ENCODE measurements at places on chromosomes 3 and 15.

DNA sequence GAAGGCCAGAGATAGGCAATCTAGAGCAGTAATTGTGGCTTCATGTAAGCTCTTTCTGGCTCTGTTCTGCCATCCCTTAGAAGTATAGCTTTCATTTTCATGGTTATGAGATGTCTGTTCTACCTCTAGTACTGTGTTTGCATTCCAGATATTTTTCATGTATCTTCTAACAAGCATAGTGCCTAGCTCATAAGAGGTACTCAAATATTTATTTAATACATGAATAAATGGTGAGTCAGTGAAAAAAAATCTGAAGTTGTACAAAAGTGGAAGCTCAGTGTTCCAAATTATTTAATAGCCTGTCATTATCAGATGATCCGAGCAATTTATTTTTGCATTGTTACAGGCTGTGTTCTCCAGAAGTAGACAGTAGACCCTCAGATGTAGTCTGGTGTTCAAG is 64.3 kb downstream of the OXSM start:
- peak; percentile 42 for DNase-seq

DNA sequence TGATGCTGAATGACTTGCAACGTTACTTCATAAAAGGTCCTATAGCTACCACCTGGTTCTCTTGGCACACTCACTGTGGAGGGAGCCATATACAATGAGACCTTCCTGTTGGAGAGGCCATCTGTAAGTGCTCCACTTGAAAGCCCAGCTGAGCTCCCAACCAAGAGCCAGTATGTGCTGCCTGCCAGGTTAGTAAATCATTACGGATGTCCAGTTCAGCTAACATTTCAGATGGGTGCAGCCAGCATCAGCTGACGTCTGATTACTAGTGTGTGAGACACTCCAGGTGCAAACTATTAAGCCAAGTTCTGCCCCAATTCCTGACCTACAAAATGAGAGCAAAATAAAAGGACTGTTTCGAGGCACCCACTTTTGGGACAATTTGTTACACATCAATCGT is 274.4 kb upstream of the ROBO2 start:
- no peak for DNase-seq

DNA sequence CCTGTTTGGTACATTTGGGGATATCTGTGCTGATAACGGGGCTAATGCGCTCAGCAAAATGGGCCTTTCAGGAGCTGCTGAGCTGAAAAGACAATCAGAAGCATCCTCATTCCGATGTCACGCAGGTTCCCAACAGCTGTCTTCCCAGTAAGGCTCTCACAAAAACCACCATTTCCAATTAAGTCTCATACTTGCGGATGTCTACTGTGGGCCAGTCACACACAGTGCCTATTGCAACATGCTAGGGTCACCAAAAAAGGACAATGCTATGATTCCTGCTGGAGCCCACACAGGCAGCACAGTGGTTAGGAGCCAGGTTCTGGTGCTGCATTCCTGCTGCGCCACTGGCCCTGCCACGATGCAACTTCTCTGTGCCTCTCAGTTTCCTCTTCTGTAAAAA is 16.4 kb upstream of the LDHAL6B start:
- DNase-seq, result no peak

- DNase-seq, result no peak
Observed at GRCh38 chr15:31438601-31439265, 112.1 kb downstream of the KLF13 start.

DNA sequence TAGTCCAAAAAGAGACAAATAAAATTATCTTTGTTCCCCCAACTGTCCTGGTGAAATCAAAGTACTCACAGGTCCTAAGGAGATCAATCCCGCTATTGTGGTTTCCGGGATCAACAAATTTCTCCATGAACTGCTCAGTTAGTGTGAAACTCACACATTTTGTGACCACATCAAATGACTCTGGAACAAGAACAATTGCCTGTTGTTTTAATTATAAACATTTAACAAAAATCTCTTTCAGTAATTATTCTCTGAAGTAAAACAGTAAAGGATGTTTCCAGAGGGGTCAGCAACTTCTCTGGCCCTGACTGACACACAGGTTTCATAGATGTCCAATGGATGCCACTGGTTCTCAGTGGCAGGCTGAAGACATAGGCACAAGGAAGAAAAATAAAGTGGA is 3.9 kb downstream of the CLDND1 start:
- no peak for DNase-seq

GRCh38 chr15:73237910-73238309 is 130.8 kb downstream of the HCN4 start:
- DNase-seq, result no peak

GRCh38 chr3:90055666-90056065 is 948.2 kb downstream of the EPHA3 start:
- no peak for DNase-seq

DNA sequence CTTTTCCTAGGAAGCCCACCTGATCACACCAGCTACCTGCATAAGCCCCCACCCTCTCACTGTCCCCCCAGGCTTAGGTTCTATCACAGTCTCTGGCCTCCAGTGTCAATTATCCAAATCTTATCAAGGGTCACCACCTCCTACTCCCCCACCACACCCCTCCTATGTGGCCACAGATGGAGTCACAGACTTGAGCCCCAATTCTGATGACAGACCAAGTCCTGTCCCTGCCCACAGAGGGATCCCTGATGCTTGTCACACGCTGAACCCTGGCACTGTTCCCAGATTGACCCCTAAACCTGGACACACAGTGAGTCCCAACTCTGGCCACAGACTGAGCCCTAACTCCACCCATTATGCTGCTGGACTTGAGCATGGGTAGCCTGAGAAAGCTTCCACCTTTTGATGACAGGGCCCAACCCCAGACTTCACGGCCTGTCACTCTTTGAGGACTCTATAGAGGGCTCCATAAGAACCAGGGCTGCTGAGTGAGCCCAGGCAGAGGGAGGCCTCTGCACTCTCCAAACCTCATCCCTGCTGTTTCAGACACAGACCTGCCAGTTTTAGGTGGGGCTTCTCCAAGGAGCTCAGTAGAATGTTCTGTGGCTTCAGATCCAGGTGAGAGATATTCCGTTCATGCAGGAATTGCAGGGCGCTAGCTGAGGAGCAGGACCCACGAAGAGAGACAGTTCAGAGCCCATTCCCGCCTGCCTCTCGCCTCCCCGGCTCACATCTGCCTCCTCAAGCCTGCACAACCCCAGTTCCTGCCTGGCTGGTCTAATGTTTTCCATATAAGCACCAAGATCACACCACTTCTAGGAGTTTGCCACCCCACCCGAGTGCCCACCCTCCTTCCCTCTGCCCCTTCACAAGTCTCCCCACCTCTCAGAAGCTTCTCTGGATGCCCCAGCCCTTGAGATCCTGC is 1.8 kb downstream of the ULK3 start:
- DNase-seq, result no peak

GRCh38 chr3:183182732-183183610 is 20.4 kb upstream of the LAMP3 start:
- no peak for DNase-seq

- no peak for DNase-seq
Observed at GRCh38 chr3:94544131-94544789, 481.4 kb downstream of the NSUN3 start.

DNA sequence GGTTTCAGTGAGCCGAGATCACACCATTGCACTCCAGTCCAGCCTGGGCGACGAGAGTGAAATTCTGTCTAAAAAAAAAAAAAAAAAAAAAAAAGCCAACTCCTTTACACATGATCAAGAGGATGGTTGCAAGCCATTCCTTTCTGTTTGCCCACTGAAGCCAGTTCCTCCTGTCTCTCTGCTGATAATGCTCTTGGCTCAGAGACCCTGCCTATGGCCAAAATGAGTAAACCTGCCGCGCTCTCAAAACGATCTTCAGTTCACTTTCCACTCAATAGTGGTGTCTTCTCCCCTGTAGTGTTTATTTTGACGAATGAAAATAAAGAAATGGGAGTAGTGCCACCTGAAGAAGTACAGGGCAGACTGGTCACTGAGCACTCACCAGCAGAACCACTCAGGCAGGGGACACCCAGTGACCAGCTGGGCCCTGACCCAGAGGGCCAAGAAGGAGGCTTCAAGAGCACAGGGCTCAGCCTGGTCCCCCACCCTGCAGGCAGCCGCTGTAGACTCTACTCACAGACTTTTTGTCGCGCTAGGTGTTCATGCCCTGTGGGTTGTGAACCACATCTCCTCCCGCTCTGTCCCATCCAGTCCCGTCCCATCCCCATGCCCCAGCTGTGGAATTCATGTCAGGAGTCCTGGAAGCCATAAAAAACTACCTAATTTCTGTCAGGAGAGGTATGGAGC is 23.6 kb downstream of the GRAMD2A start:
- no peak for DNase-seq

DNA sequence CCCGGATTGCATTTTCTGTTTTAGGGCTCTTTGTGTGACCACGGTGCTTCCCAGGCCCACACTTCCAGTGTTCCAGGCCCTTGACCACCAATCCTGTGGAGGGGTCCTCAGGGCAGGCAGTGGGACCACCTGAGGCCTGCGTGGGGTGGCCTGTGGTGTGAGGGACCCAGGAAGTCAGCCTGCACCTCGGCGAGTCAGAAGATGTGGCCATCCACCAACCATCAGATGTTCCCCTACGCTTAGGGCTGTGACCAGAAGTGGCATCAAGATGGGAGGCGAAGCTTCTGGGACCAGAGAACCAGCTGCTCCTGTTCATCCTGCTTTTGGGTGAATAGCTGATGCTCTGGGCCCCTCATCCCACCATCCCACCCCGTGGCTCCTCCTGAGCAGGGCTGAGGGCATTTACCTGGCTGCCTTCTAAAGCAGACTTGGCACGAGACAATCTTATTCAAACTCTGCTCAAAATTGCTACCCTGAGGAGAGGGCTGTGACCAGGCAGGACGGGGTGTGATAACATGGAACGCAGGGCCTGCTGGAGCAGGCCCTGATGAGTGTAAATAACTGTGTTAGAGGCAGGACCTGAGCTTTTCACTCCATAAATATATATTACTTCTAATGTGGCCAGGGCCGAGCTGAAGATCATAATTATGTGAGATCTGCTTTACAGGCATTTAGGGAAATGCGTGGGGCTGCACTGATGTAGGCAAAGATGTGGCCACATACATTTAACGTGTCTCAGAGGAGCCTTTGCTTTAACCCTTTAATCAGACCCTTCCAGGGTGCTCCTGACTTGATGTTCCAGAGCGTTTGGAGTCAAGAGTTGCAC is 28.8 kb downstream of the SMAD3 start:
- DNase-seq, result no peak

- DNase-seq, result no peak
Observed at GRCh38 chr3:42898896-42899675, 6.9 kb upstream of the ZNF662 start.

DNA sequence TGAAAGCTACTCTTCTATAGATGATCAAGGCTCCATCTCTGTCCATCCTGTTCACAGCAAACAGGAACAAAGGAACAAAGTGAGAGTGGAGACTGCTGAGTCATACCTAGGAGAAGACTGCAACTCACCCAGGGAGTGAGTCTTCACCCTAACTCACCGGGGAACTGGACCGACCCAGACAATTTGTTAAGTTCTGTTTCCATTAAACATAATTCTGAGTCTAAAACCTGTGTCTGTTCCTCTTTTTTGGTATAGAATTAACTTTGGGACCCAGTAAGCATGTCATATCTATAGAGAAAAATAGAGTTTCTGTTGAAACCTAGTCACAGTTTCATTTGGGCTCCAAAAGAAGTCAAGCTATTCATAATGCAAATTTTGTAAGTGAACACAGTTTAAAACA is 21.6 kb downstream of the CCDC80 start:
- peak; percentile 64 for DNase-seq

DNA sequence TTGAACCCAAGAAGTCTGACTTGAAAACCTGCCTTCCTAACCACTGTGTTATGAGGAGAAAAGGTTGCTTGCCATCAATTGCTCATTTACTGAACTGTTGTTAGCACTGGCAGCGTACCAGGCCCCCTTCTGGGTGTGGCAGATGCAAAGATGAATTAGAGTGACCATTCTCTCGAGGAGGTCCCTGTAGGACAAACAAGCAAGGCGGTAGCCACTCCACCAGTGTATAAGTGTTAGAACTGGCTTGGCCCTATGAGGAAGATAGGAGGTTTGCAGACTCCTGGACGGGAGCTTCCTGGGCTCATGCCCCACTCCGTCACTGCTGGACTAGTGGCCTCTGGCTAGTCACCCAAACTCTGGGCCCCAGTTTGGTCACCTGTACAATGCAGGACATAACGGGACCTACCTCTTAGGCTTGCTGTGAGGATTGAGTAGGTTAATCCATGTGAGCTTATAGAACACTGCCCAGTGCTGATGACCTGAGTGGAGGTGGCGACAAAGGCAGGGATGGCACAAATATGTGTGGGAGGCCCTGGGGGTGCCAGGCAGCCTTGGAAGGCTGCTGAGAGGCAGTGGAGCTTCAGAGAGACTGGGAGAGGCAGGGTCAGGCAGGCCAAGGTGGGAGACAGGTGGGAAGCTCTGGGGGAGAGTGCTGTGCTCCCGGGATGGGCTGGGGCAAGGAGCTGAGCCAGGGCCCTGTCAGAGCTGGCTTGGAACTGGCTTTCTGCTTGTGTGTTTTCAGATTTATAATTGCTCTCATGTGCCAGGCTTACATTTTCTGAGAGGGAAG is 145.9 kb downstream of the DNAJB8 start:
- no peak for DNase-seq

DNA sequence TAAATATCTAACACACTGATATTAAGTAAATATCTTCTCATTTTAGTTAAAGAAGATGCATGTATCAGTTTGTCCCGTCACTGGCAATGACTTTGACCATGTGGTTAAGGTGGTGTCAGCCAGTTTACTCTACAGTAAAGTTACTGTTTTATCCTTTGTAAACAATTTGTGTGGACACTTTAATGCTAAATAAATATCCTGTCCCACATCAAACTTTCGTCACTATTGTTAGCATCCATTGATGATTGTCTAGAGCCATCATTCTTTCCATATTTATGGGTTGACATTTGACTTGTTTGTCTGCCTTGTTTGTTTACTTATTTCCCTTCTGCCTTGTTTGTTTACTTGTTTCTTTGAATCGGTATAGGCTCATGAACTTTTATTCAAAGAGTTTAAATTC is 11.0 kb upstream of the GPD1L start:
- no peak for DNase-seq

- peak; percentile 80 for DNase-seq
Observed at GRCh38 chr15:32833379-32833821, 115.6 kb downstream of the GREM1 start.

- DNase-seq, result no peak
Observed at GRCh38 chr3:55445551-55445950, 41.6 kb downstream of the WNT5A start.

DNA sequence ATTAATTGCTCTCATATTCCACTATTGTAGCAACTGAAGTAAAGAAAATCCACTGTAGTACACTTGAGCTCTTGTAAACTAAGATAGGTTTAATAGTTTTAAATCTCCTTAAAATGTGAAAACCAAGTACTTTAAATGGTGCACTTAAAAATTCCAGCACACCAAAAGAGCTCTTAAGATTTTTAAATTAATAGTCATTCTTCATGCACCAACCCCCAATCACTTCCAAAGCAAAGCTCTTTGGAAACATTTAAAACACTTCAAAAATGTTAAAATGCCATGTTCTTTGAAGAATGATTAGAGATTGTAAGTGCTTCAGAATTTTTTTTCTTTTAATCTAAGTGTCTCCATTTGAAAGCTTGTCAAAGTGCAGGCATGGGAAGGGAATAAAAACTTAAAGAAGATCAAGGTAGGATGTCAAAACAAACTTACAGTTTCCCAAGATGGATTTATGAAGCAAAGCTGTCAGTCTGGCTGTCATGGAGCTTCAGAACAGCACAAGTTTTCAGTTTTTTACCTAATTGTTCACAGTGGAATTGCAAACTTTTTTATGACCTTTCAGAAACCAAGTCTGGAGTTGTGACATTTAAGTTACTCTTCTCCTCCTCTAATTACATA is 84.3 kb downstream of the ARPP21 start:
- no peak for DNase-seq

- DNase-seq, result no peak
Observed at GRCh38 chr3:55285156-55285555, 201.9 kb downstream of the WNT5A start.

GRCh38 chr15:72902919-72903260 is 119.3 kb upstream of the ADPGK start:
- DNase-seq, result no peak

All from ELR (cell line).